NCI-H446 (cell line): ENCODE measurements at places on chromosomes 16 and 17.

GRCh38 chr17:27452828-27453227 is 3.4 kb upstream of the KSR1 start:
- DNase-seq = no peak

DNA sequence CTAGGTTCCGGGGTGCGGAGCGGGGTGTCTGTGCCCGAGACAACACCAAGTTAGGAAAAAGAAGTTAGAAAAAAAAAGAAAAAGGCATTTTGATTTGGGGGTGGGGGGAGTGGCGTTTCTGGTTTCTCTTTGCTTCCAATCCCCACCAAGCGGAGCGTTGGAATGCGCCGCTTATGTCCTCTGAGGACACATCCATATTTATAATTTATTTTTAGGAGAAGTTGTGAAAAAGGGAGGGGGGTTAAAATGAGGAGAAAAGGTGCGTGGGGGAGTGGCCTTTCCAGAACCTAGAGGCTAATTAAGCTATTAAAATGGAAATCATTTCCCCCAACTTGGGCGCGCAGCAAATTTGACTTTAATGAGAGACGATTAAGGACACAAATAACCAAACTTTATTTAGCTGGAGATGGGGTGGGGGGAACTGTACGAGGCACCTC is 232.1 kb downstream of the MRTFB start:
- DNase-seq = no peak

DNA sequence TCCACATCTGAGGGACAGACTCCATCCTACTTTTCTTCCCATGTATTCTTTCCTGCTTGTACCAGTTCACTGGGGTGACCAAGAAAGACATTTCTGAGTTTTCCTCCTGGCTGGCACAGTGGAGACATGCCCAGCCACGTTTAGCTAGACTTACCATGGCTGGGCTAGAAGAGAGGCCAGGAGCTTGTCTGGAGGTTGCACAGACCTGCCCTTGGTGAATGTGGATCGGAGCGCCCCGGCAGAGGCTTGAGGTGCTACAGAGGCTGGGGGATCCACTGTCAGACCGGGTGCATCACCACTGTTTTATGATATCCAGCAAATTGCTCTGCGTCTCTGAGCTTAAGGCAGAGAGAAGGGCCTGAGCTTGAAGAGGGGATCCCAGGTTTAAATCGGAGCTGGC is 3.5 kb downstream of the IL4R start:
- no peak for DNase-seq

- no peak for DNase-seq
Measured at GRCh38 chr17:3681565-3681964, 13.0 kb downstream of the EMC6 start.

- no peak for DNase-seq
Measured at GRCh38 chr17:47975189-47975822, 4.4 kb downstream of the CDK5RAP3 start.

- DNase-seq = no peak
Measured at GRCh38 chr17:31093866-31094599, 744 bp upstream of the NF1 start.

DNA sequence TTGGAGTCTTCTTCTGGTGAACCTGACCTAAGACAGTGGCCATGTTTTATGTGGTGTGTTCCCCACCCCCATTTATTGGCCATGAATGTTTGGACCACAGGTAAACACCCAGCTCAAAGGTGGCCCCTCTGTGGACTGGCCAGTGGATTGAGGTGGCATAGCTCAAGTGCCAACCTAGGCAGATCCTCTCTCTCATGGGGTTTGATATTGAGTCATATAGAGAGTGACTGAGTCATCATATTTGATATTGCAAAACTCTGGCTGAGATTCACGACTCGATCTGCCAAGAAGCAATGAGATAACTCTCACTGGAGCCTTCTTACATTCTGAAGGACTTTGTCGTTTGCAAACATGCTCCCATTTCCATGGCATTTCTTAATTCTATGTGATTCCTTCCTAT is 10.5 kb upstream of the TEKT3 start:
- DNase-seq = no peak

- DNase-seq = no peak
Measured at GRCh38 chr16:2029350-2029749, 2.6 kb downstream of the NHERF2 start.

- peak; percentile 4 for DNase-seq
Measured at GRCh38 chr17:77637818-77638575, 320.5 kb upstream of the TNRC6C start.

GRCh38 chr17:47763913-47764582 is 31.0 kb downstream of the TBX21 start:
- no peak for DNase-seq

GRCh38 chr16:13492046-13492445 is 427.9 kb upstream of the ERCC4 start:
- DNase-seq = no peak

DNA sequence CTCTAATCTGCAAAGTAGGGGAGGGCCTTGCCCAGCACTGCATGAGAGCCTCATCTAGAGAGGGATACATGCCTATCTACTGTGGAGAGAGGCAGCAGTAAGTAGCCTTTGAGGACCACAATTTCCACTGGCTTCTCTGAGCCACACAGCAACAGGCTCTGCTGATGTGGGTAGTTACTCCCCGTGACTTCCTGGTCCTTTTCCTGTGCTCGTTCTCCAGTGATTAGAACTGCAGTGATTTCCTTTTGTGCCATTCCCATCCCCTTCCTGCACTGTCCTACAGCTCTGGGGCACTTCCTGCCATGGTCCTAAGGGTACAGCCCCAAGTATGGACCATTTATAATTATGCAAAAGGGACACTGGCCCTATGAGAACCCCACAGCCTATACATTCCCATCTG is 3.0 kb downstream of the PLSCR3 start:
- no peak for DNase-seq

DNA sequence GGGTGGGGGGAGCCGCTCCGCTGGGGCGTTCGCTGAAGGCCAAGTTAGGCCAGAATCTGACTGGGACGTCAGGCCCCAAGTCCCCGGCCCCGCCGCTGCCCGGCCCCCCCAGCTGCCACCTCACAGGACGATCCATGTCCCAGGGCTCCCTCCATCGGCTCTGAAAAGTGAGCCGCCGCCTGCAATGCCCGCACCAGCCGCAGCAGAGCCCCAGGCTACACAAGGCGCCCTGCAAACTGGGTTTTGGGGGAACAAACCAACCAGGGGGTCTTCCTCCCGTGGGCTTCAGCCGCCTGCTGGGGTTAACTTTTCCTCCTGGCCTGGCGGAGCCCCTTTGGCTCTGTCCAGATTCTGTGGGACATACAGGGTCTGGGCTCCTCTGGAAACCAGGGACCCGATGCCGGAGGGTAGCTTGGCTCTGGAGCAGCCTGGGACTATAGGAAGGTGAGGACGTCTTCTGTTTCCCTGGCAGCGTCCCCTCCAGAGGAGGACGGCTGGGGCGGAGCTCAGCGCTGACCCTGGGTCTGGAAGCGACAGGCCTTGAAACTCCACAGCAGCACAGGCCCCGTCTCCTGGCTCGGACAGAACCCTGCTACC is 835 bp downstream of the NME4 start:
- DNase-seq = no peak

GRCh38 chr17:42937712-42938596 is 26.3 kb downstream of the AARSD1 start:
- peak; percentile 27 for DNase-seq

DNA sequence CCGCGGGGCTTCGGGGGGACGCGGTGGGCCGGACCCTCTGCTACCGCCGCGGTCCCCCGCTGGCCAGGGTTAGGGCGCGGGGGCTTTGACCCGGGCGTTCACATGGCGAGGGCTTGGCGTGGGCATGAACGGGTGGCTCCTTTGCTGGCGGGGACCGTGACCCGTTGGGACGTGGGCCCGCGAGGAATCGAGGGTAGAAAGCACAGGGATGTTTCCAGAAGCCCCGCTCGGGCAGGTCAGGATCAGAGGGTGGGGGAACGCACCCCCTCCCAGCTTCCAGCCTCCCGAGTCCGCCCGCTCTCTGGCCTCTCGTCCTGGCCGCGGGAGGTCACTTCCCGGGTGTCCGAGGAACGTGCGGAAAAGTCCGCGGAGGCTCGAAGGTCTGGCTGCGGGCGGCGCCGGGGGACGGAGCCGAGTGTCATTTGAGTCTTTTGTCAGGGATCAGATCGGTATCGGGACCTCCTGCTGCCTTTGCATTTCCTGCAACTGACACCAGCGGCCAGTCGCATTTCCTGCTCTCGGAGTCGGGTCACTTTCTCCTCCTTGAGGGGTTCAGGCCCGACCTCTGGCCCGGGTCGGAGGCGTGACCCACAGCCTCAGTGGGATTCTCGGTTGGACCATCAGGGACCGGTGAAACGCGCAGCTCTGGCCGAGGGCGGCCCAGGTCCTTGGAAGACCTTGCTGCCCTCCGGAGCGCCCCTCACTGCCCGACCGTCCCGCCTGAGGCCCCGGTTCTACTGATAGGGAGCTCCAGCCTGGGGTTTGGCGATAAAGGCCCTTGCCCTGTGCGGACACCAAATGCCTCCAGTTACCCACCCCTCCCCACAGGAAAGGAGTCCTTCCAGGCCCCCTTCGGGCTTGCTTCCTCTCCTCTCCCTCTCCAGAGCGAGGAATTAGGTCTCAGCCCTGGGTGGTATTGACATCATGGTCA is 702 bp upstream of the WNT3 start:
- no peak for DNase-seq

- no peak for DNase-seq
Measured at GRCh38 chr16:88116121-88116520, 164.9 kb downstream of the BANP start.

DNA sequence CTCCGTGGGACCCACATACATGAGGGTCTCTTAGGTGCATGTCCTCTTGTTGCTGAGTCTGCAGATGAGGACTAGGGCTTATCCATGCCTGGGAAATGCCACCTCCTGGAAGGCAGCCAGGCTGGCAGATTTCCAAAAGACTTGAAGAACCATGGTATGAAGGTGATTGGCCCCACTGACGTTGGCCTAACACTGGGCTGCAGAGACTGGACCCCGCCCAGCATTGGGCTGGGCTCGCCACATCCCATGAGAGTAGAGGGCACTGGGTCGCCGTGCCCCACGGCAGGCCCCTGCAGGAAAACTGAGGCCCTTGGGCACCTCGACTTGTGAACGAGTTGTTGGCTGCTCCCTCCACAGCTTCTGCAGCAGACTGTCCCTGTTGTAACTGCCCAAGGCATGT is 38.2 kb upstream of the IL21R start:
- peak; percentile 38 for DNase-seq

- DNase-seq = no peak
Measured at GRCh38 chr17:10737736-10738135, 7.9 kb upstream of the TMEM220 start.

DNA sequence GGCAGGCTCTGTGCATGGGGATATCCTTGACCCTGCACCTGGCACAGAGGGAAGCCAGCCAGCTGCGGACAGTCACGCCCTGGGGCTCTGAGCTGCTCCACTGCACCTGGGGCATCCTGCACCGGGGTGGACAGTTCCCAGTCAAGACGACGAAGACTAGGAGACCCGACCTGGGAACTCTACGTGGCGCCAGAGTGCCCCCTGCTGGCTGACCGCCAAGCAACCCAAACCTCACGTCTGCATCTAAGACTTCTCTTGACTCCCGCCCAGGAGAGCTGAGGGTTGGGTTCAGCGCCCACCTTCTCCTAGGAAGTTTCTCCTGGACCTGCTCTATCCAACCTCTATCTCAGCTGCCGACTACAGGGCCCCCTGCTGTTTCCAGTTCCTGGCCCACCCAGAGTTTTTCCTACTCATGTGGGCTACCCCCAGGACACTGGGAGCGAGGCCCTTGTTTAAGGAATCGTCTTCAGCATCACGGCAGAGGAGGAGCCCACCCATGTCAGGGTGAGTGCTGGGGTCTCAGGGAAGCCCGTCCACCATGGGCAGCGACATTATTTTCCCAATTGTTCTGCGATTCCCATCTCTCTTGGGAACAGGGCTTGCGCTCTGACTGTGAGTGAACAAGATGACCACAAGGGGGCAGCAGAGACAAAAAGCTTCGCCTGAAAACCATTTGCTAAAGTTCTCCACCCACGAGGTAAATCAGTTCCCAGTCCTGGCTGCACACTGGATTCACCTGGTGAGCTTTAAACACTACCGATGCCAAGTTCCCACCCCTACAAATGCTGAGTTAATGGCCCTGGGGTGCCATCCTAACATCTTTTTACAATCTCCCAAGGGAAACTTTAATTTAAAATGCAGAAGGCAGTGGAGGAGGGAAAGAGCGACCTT is 29.3 kb downstream of the TLE7 start:
- peak; percentile 68 for DNase-seq

DNA sequence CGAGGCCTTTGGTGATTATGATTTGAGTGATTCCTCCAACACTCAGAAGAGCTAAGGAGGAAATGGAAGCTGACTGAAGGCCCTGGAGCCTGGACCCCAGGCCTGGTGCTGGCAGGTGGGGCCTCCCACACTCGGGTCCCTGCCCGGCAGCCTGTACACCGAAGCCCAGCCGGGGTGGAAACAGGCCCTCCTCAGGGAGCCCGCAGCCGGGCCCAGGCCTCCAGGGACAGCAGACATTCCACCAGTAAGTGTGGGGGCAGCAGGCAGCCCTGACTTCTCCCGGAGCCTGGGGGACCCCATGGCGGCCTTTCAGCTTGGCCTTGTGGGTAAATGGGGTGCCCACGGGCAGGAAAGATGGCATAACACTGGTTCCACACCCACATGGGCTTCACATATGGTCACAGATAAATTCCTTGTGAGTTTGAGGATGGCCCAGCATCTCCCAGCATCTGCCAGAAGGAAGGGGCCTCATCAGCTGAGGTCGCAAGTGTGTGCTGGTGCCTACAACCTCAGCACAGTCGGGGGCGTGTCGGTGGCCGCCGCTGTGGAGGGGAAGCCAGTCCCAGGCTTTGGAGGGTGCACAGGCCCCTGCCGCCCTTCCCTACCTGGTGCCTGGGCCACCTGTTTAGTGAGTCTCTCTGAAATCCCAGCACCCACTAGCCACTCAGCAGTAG is 29.2 kb upstream of the SLC38A10 start:
- DNase-seq = no peak

DNA sequence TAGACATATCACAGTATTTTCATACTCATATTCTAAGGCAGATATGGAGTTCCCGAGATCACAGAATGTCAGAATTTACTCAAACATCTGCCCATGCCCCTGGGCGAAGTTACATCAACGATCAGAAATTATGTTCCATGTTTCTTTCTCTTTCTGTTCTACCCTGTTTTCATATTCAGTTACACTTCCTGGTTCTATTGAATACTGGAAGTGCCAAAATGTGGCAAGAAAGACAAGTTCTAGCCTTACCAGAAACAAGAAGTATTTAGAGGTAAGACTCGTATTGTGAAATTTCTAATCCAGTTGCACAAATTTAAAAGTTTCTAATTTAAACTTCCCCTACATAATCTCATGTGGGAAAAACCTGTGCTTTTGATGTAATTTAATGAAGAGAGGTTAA is 36.1 kb downstream of the KCNJ2 start:
- DNase-seq = no peak

- DNase-seq = no peak
Measured at GRCh38 chr17:81176666-81177065, 10.6 kb upstream of the AATK start.

DNA sequence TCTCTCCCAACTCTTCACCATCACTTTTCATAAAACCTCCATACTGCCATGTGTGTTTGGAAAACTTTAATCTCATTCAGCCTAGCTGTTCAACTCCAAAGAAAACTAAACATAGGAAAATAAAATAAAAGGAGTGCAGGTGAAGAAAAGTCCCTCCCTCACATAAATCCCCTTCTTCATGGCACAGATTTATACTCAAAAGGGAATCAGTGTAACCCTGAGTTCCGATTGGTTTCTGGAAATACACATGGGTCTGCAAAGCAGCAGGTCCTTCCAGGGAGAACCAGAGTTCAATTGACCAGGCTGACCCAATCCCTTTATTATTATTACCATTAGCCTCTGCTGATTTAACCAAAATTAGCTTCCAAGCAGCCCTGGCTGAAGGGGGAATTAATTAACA is 8.9 kb upstream of the HOXB2 start:
- no peak for DNase-seq

- no peak for DNase-seq
Measured at GRCh38 chr17:41633556-41634199, 9.3 kb upstream of the KRT17 start.
